Kasumi-1 (cell line): ENCODE measurements at places on chromosomes 12 and 14.

DNA sequence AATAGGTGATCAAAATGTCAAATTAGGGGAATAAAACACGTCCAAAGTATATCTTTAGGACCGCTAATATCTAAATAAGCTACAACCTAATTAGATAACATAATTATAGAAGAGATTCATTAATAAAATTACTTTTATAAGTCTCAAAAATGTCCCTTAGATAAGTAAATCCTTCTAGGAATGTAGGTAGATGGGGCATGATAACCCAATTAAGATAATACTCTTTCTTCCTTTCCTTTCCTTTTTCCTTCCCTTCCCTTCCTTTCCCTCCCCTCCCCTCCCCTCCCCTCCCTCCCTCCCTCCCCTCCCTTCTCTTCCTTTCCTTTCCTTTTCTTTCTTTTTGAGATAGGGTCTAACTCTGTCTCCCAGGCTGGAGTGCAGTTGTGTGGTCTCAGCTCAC is 11.0 kb upstream of the SLC2A3 start:
- DNase-seq: no peak

- DNase-seq: no peak
These were observed 34.6 kb upstream of the TMX1 start for GRCh38 chr14:51205486-51205885.

- no peak for DNase-seq
These were observed 89.2 kb downstream of the FOXN3 start for GRCh38 chr14:89327771-89328212.

- DNase-seq: no peak
These were observed 1009.6 kb downstream of the DIO2 start for GRCh38 chr14:79201564-79202207.

DNA sequence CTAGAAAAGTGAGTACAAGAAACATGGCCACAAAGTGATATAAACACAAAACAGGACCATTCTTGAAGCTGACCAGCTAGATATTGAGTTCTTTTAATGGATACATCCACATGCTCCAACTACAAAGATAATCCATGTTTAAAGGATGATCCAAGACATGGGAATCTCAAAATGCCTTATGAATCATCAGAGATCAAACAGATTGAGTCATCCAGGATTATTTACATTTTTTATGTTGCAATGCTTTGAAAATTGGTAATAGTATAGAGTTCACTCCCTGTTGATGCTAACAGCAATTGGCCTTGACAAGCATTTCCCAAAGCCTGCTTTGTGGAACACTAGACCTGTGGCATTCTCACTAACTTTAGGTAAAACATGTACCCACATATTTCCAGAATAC is 293.0 kb upstream of the TBX3 start:
- DNase-seq: no peak

DNA sequence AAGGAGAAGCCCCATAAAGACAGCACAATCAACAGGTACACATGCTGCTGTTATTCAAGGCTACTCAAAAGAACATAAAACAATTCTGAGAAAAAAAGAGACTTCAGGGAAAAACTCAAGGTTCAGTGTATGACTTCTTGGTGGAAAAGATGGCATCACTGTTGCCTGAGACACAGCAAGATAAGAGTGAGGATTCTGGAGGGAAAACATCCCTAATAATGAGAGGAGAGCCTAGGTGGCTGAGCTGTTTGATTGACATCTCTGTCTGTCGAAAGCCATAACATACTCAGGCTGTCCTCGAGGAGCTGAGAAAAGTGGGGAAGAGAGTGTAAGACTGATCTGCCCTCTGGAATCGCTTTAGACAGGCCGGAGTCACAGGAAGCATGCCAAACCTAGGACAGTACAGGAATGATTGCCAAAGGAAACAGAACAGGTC is 193.4 kb upstream of the AMIGO2 start:
- no peak for DNase-seq

DNA sequence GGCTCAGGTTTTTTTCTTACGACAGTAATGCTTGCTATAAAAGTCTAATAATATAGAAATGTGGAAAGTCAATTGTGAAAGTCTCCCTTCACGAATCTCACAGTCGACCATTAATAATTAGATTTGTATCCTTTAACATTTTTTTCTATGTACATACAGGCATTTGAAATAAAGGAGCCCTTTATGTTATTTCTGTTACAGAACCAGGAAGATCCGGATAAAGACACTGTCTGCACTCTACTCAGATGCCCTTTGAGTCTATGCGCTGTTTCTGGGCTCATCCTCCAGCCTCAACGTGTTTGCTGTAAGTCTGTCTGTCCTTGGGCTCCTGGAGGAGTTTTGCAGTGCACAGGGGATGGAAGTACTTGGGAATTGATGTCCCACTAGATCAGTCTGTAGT is 212.2 kb upstream of the ATP2B1 start:
- no peak for DNase-seq

- no peak for DNase-seq
These were observed 305.5 kb upstream of the FKBP4 start for GRCh38 chr12:2489275-2489674.

GRCh38 chr14:58863661-58864345 is 226.0 kb downstream of the DACT1 start:
- no peak for DNase-seq

GRCh38 chr12:92899386-92900001 is 29.6 kb downstream of the EEA1 start:
- no peak for DNase-seq

DNA sequence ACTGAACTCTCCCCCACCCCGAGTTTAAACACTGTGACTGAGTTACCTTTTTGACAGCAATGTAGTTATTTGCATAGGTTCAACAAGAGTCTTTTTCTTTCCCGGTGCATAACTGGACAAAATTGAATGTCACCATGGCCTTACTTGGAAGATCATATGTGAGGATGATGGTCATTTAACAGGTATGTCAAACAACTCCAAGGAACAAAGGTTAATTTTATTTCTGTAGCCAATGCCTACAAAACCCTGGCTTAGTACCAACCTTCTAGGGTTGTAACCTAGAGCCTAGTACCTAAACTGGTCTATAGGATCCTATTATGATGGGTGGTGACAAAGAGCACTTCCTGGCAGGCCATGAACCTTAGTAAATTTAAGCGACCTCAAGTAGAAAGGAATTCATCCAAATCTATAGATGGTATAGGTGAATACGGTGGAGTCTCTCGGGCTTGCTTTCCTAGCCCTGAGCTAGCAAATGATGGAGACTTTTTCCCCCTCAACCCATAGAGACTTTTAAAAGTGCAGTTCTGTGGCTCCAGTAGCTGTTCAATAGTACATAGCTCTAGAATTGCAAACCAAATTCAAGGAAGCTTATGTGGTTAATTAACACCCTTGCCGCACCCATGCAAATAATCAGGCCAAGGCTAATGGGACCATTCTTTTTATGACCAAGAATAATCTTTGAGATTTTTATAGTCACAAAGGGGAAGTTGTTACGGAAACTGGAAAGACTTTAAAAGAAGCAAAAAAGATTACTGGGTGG is 89.0 kb downstream of the SLC38A1 start:
- peak; percentile 13 for DNase-seq
